Stimulated activated CD8-positive, alpha-beta memory T cell treated with anti-CD3 and anti-CD28 coated beads, Interleukin-4, amount 100 ng/mL, for 4 hours (primary cell): ENCODE measurements at places on chromosomes 12 and 14.

GRCh38 chr12:131984334-131984733 lies 34.6 kb downstream of the EP400 start:
- DNase-seq = no peak

- DNase-seq = no peak
These were observed 1.4 kb downstream of the NFYB start for GRCh38 chr12:104136577-104136976.

DNA sequence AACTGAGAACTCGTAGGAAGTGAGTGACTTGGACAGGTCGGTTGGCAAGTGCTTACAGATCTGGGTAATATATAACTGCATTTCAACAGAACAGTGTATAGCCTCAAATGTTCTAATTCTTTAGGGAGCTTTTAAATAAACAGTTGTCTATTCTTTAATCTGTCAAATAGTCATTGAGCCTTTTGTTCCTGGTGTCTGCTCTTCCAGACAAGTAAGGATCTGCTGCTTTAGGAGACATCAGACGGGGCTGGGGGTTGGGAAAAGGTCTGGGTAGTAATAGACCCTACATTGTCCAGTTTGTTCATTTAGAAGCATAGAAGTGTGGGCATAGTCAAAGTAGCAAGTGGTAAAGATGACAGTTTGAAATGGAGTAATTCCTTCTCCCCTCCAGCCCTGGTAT lies 2.0 kb downstream of the PTPN11 start:
- no peak for DNase-seq

DNA sequence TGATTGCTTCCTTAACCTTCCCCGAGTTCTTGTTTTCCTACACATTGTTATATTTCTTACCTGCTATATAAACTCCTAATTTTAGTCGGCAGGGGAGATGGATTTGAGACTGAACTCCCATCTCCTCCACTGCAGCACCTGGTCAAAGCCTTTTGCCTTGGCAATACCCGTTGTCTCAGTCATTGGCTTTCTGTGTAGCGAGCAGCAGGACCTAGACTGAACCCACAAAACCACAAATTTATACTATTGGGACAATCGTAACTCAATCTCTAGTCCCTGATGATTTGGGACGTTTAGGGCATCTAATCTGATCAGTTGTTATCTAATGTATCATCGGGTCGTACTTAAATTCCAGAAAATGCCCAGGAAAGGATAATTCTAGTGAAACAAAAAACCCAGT lies 37.8 kb upstream of the BAZ1A start:
- DNase-seq = no peak

DNA sequence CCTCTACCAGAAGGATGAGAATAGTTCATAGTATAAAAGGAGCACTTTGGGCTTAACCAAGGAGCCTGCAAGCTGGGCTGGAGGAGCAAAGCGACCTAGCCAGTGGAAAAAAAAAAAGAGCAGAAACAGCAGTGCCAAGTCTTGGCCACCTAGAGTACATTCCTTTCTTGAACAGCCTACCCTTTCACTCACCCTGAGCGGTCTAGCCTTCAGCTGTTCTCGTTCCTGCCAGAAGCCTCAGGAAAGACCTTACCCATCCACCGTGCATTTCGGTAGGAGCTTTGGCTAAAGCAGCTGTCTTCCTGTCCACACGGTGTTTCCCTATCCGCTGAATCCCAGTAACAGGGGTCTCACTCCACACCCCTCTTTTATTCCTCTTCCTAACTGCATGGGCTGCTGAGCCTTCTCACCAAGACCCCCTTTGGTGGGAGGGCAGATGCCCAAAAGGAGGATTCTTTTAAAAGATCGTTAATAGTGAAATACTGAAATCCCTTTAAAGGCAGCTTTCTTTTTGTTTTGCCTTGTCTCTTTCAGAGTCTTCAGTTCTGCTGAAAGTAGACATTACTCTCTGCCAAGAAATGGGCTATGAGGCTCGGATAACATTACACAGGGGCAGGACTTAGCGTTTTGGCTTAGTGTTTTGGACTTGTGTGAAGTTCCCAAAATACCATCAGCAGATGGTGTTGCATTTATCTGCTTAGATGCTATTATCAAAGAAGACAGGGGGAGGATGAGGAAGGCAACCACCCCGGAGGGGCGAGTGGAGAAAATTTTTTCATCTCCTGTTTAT lies 88.5 kb upstream of the METAP2 start:
- no peak for DNase-seq

DNA sequence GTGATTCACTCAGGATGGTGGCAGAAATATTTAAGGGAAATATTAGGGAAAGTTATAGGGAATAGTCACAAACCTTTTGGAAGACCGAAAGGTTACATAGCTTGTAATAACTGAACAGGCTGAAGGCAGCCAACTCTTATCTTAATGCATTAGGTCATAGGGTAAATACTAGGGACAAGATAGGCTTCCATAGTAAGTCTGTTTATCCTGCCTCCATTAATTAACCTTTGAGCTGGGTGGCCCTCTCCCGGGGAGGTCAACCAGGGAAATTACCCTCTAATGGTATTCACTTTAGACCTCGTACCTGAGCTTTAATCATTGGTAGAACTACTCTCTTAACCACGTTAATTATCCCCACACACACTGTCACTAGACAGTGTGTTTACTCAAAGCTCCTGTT lies 981.8 kb downstream of the SLC16A7 start:
- no peak for DNase-seq

DNA sequence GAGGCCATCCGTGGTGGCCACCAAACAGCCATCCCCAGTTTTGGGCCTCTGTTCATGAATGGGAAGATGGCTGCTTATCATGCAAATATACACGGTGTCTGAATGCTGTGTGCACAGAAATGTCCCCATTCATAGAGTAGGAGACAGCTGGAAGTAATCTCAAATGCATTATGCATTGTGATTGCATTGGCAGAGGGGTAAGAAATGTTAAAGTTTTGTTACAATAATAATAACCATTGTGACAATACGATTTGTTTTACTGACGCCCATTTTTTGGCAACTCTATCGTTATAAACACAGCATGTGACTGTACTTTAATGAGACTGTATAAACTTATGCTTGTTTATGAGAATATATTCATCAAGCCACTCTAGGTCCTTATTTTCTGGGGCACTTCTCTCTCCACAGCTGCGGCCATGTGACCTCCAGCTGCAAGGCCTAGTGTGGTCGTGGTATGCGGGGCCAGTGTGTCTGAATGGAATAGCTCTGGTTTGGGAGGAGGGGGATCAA lies 474.3 kb downstream of the VRK1 start:
- DNase-seq = no peak

- no peak for DNase-seq
These were observed 315.5 kb downstream of the SNAPC1 start for GRCh38 chr14:62077676-62078261.

GRCh38 chr12:112496496-112496895 lies 77.7 kb downstream of the PTPN11 start:
- DNase-seq = no peak

DNA sequence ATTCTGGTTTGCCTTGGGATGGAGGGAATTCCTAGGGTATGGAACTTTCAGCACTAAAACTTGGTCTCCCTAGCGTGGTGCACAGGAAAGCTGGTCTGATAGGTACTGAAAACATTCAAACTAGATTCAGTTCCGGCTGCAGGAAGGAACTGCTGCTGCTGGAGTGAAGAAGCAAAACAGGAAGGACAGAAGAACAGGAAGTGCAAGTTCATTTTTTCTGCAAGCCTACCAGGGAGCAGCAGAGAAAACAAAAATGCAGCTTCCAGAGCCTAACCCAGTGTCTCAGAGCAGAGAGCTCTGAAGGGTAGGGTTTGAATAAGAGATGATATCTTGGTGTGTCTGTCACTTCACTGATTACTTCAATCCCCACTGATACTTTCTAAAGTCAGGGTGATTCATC lies 165.2 kb downstream of the VRK1 start:
- no peak for DNase-seq

GRCh38 chr14:87017335-87017734 lies 975.6 kb downstream of the GALC start:
- DNase-seq = no peak

- no peak for DNase-seq
These were observed 48.4 kb downstream of the ETV6 start for GRCh38 chr12:11697670-11698387.

DNA sequence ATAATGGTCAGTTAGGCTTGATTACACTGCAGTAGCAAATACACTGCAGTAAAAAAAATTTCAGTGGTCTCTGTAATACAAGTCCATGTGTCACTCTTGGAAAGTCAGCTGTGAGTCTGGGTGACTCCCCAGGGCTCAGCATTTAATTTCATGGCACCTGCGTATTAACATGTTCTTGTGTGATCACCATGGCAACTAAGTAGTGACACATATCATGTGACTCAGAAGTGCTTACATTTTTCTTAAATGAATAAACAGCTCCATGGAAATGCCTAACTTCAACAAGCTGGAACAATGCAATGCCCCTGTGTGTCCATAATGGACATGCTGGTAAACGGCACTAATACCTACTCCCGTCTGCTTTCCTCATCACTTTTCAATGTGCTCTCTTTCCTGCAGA lies 88.5 kb upstream of the ANO4 start:
- DNase-seq = no peak

DNA sequence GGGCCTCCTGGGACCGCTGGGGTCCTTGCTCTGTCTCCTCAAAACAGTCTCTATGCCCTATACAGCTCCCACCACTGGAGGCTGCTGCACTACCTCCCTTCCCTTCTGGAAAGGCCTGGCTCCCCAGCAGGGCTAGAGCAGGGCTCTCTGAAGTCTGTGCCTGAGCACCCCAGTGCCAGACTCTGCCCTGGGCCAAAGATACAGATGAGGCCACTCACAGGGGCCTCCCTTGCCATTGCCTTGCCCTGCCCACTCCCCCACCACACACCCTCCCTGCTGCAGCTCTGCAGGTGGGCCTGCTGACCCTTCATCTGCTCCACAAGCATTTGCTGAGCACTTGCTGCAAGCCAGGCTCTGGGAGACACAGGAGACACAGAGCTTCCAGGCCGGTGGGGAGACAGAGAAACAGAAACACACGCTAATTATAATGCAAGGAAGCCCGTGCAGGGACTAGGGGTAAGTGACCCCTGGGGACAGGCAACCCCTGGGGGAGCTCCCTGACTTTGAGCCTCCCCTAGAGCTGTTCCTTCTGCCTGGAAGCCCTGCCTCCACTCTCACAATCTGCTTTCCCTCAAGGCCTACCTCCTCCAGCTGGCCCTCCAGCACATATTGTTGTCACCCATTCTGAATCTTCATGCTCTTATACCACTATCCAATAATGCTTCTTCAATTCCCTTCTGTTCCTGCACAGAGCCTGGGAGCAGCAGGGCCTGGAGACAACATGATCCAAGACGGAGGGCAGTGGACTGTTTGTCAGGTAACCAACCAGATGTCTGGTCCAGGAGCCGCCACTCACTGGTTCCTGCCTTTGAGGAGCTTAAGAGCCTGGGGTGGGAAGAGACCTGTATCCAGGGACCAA lies 32.6 kb upstream of the PNMA1 start:
- DNase-seq = no peak

GRCh38 chr14:68314642-68315041 lies 478.2 kb downstream of the ZFP36L1 start:
- no peak for DNase-seq

DNA sequence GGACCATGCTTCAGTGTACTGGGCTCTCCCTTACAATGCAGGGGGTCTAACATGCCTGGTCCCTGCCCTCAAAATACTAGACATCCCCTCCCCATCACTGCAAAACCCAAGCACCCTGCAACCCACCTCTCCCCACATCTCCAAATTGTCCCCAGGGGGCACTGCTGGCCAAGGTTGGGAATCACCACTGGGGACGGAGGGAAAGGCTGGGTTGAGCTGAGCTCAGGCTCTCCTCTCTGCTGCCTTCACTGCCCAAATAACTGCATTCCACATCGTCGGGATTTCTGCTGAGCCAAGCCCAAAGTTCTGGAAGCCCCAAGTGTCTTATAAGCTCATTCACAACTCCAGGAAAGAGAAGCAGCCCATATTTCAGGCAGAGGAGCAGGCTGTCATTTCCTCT lies 69.6 kb downstream of the NT5DC3 start:
- DNase-seq = no peak
